Lower lobe of right lung (tissue), 2 donors: ENCODE measurements at places on chromosomes 11 and 22.

DNA sequence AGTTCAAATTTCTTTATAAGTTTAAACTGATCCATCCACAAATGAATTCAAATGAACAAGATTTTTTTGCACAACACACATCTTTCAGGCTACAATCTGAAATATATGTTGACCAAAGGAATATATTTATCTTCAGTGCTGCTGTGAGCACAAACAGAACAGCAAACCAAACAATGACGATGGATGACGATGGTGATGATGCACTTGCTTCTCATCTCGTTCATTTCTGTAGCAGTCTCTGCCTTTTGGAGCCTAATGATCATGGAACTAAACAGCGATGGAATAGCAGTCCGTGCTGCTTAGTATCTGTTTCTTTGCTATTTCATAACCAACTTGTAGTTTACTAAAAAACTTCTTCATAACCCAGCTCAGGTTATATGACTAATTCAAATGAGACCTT lies 220.7 kb upstream of the BLID start:
- no peaks in the 10 kb centered on the region for H3K27me3 ChIP-seq
- H3K4me3 ChIP-seq, result no peak overlapping the region
- no peak overlapping the region for H3K27ac ChIP-seq
- no peaks in the 10 kb centered on the region for H3K36me3 ChIP-seq
- no peak for DNase-seq

DNA sequence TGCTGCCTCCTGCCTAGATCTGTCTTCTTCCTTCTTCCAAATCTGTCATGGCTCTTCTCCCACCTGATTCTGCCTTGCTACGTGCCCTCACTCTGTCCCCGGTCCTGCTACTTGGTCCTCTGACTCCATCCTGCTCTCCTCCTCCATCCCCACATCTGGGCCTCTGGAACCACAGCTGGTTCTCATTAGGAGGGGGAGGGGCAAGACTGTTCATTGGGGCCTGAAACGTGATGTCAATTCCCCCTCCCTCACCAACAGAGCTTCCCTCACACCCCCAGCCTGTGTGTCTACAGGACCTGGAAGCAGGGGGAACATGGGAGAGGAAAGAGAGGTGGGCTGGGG lies 9.1 kb downstream of the DCHS1 start:
- no peak overlapping the region for H3K4me3 ChIP-seq
- H3K27ac ChIP-seq, result peak overlapping the region; percentile 73
- no peaks in the 10 kb centered on the region for H3K27me3 ChIP-seq
- H3K36me3 ChIP-seq, result no peaks in the 10 kb centered on the region
- DNase-seq, result no peak

GRCh38 chr11:76788661-76789442 lies 5.7 kb downstream of the TSKU start:
- peaks cover 58% of the 10 kb centered on the region for H3K4me1 ChIP-seq
- no peak overlapping the region for H3K27ac ChIP-seq
- H3K36me3 ChIP-seq, result no peaks in the 10 kb centered on the region
- H3K4me3 ChIP-seq, result no peak overlapping the region
- DNase-seq, result peak; percentile 83
- peaks cover 5% of the 10 kb centered on the region for H3K27me3 ChIP-seq

GRCh38 chr11:64619811-64620380 lies 28.9 kb downstream of the SLC22A12 start:
- H3K4me3 ChIP-seq, result no peak overlapping the region
- DNase-seq, result no peak
- H3K36me3 ChIP-seq, result no peaks in the 10 kb centered on the region
- H3K4me1 ChIP-seq, result peaks cover 11% of the 10 kb centered on the region
- H3K27me3 ChIP-seq, result no peaks in the 10 kb centered on the region
